NCI-H1092 treated with DMSO at 0.1 percent for 48 hours (cell line): ENCODE measurements at places on chromosomes 6 and 20.

DNA sequence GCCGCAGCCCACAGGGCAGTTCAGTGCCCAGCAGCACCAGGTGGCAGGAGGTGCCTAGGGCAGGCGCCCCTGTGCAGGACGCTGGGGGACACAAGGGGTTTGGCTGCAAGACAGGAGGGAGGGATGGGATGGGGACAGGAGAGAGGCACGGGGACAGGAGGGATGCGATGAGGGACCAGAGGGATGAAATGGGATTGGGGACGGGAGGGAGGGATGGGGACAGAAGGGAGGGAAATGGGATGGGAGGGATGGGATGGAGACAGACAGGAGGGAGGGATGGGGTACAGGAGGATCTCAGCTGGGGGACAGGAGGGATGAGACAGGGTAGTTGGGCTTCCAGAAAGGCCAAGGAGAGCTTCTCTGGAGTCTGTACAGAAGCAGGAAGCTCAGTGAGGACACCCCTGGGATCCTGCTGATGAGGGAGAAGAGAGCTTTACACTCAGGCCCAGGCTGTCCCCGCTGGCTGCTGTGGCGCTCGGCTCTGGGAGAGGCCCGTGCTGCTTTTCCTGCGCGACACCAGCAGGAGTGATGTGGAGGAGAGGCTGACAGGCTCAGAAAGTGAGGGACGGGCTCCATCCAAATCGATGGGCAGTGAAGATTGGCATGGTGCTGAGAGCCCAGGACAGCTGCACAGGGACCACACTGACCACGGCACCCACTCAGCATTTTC lies 400.8 kb downstream of the SMOC2 start:
- DNase-seq: no peak

GRCh38 chr6:169222126-169222525 lies 31.5 kb downstream of the THBS2 start:
- no peak for DNase-seq

- DNase-seq: no peak
Observed at GRCh38 chr20:5030348-5031205, 29.3 kb upstream of the SLC23A2 start.

- DNase-seq: no peak
Observed at GRCh38 chr6:133805876-133806275, 83.0 kb upstream of the TCF21 start.

DNA sequence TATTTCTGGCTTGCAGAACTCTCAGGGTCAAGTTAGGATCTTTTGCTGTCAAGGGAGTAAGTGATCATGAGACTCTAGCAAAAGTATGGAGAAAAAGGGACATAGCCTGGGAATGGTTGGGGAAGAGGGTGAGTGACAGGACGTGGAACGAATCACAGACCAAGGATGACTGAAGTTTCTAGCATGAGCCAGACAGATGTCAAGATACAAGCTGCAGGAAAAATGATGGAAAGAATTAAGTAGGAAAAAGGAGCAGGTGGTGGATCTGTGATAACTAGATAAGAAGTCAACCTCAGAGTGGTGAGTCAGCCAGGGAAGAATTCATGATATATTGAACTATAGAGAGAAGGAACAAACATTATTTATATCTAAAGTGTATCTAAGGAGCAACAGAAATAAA lies 159.8 kb upstream of the SYNDIG1 start:
- DNase-seq: no peak

DNA sequence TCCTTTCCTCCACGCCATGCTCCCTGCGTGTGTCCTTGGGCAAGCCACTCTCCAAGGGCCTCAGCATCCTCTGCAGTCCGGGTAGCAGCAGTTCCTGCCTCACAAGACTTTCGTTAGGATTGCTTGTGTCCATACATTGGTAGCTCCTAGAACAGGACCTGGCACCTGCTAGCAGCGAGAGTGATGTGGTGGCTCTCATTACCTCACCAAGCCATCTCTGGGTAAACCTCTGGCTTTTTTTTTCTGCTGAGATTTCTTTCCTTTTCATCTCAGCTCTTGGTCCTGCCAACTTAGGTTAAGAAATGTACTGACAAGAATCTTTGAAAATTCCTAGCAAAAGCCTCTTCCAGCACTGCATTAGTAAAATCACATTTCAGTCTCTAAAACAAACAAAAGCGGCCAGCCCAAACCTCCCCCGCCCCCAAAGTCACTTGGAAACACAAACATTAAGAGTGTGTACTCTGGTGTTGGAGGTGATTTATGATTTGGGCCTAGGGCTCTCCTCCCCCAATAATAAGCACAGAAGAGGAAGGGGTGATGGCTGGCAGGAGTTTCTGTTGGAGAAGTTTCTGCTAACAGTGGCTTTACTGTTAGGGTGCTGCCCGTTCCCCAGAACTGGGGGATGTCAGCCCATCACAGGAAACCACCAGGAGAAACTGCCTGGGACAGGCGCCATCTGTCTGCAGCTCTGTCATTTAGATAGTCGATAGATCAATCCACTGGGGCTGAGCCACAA lies 199.2 kb downstream of the CD83 start:
- DNase-seq: peak; percentile 25

GRCh38 chr6:156351346-156351966 lies 425.7 kb upstream of the ARID1B start:
- no peak for DNase-seq

DNA sequence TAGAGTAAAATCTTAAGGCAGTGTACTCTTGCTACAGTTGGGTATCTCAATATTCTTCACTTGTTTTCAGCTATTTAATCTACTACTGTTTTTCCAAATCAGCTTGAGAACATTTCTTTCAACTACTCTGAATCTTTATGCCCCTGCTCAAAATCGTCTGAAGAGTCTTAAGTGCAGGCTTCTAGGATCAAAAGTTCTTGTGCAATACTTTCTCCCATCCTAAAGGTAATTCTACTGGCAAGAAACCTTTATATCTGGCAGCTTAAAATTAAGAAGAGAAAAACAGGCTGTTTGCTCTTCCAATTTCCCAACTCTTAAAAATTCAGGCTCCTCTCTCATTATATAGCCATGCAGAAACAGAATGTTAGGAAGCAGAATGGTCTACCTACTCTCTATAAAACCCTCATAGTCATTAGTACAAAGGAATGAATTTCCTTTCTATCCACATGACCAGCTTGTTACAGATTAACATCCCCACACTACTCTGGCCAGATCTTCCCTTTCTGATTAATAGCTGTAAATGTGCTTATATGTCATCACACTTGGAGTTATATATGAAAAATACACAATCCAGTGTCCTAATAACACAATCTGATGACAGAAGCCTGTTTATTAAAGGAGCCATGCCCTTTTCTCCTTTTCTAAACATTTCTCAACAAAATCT lies 122.2 kb upstream of the FAM184A start:
- no peak for DNase-seq

DNA sequence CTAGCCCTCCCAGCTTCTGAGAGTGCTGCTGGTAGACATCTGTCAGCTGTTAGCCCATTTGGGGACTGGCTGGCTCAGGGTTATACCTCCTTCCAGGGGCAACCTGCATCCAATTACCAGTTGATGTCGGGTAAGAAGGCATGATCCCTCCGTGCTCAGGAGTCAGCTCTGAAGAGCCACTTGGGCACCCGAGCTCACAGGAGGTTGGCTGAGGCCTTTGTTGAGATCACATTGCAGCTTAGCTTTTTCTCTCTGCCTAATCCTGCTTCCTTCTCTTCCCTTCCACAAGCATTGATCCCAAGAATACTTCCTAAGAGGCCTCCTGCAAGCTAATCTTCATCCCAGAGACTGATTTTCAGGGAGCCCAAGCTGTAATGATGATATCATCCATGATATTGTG lies 35.5 kb downstream of the SCP2D1 start:
- no peak for DNase-seq
